Kidney epithelial cell (primary cell): ENCODE measurements at places on chromosomes 11 and 22. TPM values are rescaled to one million over a fixed set of nuclear protein-coding genes. Genes with fewer than 3 reads are reported as not detected.
A peak's percentile ranks its signal among the peaks of the same experiment; 100 is the strongest.

DNA sequence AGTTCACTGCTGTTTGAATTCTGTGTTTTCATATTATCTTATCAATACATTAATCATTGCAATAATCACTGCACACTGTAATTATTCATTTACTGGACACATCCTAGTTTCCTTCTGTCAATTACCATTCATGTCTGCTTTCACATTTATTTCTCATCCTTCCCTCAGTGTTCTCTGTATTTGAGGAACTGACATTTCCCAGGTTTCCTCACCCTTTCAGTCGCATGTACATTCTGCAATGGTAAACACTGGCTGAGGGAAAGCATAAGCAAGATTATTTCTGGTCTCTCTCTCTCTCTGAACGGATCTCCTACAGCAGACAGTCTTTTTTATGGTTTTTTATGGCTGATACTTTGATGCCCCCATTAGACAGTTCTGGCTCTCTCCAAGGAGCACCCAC, 4.2 kb upstream of the HBD start:
- no peak for DNase-seq

DNA sequence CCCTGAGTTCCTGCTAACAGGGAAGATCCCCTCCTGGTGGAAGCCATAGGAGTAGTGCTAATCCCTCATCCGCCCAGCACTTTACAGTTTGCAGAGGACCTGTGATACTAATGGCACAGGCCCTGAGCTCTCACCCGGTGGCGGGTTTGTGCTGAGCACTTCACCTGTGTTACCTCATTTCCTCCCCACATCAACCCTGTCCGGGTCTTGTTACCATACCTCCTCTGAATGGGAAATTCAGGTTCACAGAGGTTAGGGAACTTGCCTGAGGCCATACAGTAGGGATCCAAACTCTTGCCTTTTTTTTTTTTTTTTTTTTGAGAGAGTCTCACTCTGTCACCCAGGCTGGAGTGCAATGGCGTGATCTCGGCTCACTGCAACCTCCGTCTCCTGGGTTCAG, 25.2 kb downstream of the CAPN1 start:
- DNase-seq = no peak

The LYVE1 gene
- 0.27 TPM in 1 of 2 replicates, not detected in the other for total RNA-seq

The TRPC6 gene
- total RNA-seq = not detected in 2 replicates

DNA sequence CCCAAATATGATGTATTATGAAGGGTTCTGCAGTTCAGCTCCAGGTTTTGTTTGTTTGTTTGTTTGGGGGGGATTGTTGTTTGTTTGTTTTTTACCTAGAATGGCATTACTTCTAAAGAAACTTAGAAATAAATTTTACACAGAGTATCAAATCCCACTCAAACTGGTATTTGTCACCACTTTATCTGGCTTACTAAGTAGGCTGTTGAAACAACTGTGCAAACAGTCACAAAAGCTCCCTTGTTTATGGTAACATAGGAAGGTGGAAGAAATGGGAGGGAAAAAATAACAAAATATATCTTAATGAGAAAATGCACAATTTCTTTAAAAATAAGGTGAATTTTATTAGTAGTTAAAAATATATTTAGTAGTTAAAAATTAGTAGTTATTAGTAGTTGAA, 108.3 kb upstream of the ANO5 start:
- DNase-seq = no peak

GRCh38 chr11:12235947-12236743, 125.8 kb downstream of the MICAL2 start:
- DNase-seq = peak; percentile 81

DNA sequence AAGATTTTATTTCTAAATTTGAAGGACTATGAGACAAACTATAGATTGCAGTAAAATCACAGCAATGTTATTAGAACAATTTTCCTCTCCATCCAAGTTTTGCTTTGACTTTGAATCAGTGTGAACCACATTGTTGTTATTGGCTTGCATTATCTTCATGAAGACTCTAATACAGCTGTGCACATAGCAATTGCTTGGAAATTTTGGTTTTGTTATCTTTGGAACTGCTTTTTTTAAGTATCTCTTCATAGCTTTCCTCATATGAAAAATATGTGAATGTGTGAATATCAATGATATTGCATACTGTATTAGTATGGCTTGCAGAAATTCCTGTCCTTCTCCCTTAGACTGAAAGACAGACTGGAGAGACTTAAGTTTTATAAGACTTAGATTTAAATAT, 666.6 kb downstream of the LUZP2 start:
- no peak for DNase-seq

The SCGB1C1 gene
- not detected in 2 replicates for total RNA-seq

- DNase-seq = no peak
Measured at GRCh38 chr11:10026514-10026913, 267.5 kb downstream of the SBF2 start.

The SREBF2 gene
- 108 and 133 TPM in 2 replicates for total RNA-seq

- DNase-seq = no peak
Measured at GRCh38 chr11:127182586-127183203, 182.1 kb upstream of the KIRREL3 start.
